ENCODE measurements at places on chromosomes 4 and X.

DNA sequence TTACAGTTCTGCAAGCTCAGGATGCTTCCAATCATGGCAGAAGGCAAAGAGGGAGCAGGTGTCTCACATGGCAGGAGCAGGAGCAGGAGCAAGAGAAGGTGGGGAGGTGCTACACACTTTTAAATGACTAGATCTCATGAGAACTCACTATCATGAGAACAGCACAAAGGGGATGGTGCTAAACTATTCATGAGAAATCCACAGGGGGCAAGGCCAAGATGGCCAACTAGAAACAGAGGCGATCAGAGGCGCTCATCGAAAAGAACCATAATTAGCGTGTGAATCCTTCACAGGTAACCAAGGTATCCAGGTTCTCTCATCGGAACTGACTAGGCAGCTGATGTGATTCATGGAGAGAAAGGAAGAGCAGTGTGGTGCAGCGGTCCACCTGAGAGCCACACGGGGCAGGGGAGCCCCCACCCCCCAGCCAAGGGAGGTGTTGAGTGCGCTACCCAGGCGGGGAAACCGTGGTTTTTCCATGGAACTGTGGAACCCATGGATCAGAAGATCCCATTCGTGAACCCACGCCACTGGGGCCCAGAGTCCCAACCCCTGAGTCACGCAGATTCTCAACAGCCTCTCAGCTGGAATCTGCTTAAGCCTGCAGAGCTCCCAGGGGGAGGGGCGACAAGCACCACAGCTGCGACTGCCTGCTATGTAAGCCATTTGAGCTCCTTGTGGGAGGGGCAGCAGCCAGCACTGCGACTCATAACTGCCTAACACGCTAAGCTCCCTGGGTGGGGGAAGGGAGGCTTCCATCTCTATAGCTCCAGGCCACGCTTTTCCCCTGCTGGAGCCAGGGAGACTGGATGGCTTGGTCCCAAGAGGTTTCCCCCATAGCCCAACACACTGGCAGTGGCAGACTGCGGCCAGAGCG is 46.7 kb downstream of the FGF16 start:
- peak; percentile 85 for DNase-seq

GRCh38 chr4:89604951-89605350 is 232.0 kb downstream of the SNCA start:
- DNase-seq: no peak

GRCh38 chr4:61379406-61379805 is 179.3 kb downstream of the ADGRL3 start:
- DNase-seq: no peak

DNA sequence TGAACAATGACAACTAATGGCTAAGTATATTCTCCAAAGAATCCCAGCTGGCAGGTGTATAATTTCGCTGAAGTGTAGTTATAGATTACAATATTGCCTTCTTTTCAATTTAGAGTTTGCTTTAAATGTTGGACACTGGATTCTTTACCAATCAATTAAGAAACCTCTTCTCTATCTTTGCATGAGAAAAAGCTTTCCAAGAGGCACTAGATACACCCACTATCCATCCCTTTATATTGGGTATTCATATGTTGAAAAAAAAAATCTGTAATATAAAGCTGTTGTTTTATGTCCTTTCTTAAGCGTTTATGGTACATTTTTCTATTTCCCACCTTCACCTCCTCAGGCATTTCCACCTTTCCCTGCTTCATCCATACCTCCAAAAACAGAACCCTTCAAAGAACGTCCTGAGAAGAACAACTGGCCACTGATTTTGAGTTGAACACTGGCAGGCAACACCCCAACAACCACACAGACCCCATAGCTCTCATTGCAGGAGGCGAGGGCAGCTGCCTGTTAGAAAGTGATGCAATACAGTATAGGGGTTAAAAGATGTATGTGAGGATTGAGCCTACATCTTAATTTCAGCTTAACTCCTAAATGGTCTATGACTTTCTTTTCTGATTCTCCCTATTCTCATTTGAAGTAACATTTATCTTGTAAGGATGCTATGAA is 11.8 kb downstream of the ADH6 start:
- DNase-seq: no peak

- DNase-seq: no peak
Observed at GRCh38 chr4:70365479-70365878, 4.9 kb downstream of the SMR3A start.

GRCh38 chr4:169110633-169111032 is 100.6 kb upstream of the CBR4 start:
- DNase-seq: no peak

DNA sequence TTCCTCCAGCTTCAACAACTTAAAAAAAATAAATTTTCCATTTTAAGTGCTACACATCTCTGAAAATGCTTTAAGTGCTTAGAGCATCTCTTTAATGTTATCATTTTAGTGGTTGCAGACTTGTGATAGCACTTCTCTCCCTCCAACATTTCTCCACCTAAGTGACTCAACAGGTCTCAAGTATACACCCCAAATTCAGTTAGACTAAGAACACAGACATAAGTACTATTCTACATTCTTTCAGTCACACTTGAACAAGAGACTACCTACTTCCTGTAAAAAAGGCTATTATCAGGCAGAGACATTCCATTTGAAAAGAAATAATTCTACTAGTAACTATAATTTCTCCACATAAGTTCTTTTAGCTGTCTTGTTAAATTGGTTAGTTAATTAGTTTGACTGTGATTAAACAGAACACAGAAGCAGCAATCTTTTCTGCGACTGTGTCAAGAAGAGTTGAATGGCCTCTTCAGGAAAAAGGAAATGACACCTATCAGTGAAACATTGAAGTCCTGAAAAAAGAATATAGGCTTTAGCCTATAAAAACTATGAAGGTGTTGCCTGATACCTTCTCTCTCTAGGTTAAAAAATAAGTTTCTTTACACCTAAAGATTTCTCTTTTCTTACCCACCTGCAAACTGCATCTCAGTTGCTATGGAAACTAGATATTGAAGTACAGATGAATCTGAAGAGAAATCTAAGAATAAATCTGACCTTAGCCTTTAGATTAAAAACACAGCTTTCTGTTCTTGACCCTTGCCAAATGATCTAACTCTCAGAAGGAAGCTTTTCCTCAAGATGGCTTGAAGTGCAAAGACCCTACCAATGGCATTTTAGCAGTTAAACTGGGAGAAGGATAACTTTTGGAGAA is 18.0 kb downstream of the NAF1 start:
- DNase-seq: no peak

- peak; percentile 5 for DNase-seq
Observed at GRCh38 chrX:121128925-121129877, 81.8 kb downstream of the GLUD2 start.

DNA sequence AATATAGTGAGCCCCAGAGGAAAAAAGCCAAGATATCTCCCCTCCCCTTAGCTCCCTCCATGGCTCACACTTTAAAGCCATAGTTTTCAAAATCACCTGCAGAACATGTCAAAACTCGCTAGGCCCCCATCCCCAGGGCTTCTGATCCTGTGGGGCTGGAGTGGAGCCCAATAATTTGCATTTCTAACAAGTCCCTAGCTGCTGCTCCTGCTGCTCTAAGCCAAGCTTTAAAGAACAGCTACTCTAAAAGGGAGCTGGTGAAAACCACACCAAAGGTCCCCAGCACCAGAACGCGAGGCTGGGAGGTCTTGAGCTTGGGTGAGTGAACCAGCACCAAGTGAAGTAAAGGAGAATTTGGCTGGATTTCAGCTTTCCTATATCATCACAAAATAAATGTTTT is 237.1 kb downstream of the ZNF674 start:
- no peak for DNase-seq

DNA sequence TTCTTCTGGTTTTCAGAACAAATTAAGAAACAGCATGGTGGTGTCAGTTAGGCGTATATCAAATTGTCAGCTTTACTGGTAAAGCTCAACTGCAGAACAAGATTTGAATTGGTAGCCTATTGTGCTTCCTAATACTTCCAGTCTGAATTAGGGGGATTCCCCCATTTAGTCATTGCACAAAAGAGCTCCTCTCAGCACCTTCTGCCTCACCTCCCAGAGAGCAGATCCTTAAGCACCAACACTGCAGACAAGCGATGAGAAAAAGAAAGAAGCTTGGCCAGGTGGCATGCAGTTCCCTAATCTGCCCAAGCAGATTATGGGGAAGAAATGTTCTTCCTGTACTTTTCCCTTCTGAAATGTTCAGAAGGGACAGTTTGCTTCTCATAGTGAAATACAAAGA is 9.2 kb downstream of the MAP9 start:
- DNase-seq: no peak

- peak; percentile 24 for DNase-seq
Observed at GRCh38 chrX:132071254-132071653, 48.2 kb downstream of the STK26 start.

GRCh38 chrX:154791467-154791866 is 13.8 kb downstream of the MPP1 start:
- no peak for DNase-seq

GRCh38 chr4:32488690-32489089 is 1768.5 kb downstream of the PCDH7 start:
- peak; percentile 61 for DNase-seq

DNA sequence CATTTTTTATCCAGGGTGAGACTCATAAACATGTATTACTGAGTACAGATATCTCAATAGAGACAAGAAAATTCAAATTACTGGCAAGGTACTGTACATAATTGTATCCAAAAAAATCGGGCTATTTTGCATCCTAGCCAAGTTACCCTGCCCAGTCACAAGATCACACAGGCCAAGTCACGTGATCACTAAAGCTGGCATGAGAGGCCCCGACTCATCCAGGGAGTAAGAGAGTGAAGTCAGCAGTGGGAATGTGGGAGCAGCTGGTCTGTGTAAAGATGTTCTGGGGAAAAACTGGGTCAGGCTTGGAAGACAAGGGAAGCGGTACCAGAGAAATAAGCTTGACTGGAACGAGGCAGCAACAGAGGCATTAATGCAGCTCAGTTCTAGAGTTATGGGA is 119.3 kb upstream of the STS start:
- DNase-seq: no peak

- DNase-seq: no peak
Observed at GRCh38 chr4:39626261-39626660, 12.4 kb downstream of the SMIM14 start.

GRCh38 chrX:45868425-45868824 is 667.7 kb upstream of the DIPK2B start:
- DNase-seq: no peak

GRCh38 chr4:28469387-28469786 is 1608.7 kb downstream of the STIM2 start:
- DNase-seq: no peak

DNA sequence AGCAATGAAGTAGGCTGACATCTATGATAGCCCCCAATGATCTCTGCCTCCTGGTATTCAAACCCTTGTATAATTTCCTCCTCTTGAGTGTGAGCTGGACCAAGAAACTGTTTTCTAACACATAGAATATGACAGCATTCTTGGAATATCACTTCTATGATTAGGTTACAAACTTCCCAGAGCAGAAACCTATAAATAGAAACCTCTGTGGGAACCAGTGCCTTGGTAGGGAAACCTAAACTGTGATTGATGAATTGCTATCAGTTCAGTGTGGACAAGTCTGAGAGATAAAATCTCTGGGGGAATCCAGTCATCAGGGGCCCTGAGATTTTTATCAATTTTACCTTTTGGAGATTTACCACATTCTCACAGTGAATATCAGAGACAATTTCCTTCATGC is 756.5 kb upstream of the AGA start:
- peak; percentile 93 for DNase-seq

GRCh38 chr4:174212061-174212460 is 71.4 kb downstream of the FBXO8 start:
- no peak for DNase-seq

- no peak for DNase-seq
Observed at GRCh38 chrX:7444967-7445366, 297.0 kb upstream of the PUDP start.

DNA sequence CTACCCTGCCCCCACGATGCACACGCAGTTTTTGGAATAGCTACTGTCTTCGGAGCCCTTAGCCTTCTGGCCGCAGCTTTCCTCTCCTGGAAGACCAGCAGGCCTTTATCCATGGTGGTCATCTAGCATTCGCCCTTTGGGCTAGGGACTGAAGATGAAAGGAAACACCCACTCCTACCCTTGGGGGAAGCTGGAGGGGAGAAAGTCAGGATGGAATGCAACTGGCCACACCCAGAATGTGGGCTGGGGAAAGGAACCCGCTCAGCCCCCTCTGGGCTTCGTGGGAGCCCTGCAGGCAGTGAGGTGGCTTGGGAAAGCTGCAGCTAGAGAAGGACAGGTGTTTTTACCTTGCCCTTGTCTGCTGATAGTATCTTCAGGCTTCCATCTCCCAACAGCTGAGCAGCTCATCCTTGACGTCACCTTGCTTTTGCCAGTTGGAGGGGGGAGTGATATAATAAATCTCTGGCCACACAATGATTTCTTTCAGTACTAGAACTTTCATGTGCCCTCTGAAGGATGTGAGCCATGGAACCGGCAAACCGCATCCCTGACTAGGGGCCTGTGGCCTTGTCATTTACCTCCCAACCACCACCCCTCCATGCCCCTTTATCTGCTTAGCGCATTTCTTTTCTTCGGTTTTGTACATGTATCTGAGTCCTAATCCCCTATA is 59.0 kb downstream of the ELF4 start:
- DNase-seq: no peak

DNA sequence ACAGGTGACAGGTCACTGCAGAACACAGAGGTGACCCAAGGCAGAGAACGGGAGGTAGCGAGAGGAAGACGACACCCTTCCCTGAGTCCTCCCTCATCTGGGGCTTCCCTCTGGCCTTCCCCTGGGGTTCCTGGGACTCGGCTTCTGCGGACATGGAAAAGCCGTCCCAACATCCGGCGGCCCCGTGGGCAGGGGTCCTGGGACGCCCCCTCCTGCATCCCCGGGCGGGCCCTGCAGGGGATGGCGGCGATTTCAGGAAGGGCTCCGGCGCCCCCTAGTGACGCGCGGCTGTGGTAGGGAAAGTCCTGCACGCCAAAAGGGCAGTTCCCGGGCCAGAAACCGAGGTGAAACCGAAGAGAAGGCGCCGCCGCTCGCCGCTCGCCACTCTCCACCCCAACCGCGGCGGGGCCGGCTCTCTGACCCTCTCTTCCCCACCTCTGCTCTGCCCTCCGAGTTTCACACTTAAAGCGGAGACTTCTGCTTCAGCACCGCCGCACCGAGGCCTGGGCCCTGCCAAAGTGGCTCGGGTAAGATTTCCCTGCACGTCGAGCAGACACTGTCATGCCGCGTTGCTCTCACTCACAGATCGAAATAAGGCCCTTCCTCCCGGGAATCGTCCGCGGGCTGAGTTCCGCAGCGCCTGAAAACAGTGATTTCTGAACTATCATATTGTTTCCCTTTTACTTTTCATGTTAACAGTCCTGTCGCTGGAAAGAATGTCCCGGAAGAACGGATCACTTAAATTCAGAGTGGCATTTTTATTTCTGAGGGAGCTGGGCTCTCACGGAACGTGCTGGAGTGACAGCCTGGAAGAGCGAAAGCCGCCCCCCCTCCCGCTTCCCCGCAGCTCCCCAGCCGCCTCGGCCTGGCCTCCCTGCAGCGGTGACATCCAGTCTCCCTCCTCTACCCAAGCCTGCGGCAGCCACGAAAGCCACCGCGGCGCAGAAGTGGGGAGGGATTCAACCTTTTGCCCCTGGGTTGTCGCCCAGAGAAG is 110.6 kb downstream of the DCTD start:
- DNase-seq: peak; percentile 69

- DNase-seq: no peak
Observed at GRCh38 chr4:37393889-37394288, 149.3 kb downstream of the NWD2 start.

GRCh38 chrX:40418146-40418812 is 162.5 kb upstream of the ATP6AP2 start:
- no peak for DNase-seq

GRCh38 chrX:46582325-46582724 is 8.8 kb downstream of the CHST7 start:
- peak; percentile 72 for DNase-seq

Measured in fibroblast of upper back skin (primary cell).